ENCODE measurements at places on chromosomes 2 and 18. TPM values are rescaled to one million over a fixed set of nuclear protein-coding genes. Genes with fewer than 3 reads are reported as not detected.

The REG1B gene
- polyA plus RNA-seq: not detected

DNA sequence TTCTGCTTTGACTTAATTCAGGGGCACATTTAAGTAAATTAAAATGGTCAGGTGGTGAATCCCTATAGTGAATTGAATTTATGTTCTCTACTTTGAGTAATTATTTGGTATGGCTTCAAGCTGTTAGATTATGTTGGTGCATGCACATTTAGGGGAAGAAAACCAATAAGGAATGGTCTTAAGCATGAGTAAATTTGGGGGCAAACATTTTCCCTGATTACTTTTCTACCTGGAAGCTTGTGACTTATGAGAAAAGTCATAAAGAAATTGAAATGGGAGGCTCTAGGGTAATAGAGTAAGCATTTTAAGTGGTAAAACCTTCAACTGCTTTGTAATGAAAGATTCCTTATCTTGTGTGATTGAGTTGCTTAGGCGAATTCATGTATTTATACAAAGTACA is 112.5 kb downstream of the MYO1B start:
- no peak for DNase-seq

DNA sequence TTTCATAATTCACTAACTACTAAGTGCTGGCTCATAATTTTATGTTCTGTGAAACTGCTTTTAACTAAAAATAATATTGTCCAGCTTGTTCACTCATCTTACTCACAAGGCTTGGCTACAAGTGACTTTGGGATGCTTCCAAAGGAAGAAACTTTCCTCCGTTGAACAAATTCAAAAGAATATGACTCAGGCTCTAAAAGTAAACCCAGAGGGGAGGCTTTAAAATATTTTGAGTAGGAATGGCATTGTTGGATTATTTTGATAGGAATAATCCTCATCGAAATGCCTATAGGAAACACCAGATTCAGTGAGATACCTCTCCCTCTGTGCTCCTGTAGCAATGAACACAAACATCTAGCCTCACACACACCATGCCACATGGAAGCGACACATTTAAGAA is 25.2 kb upstream of the TLK1 start:
- no peak for DNase-seq

GRCh38 chr2:111694700-111695101 is 189.3 kb downstream of the ANAPC1 start:
- DNase-seq: no peak

DNA sequence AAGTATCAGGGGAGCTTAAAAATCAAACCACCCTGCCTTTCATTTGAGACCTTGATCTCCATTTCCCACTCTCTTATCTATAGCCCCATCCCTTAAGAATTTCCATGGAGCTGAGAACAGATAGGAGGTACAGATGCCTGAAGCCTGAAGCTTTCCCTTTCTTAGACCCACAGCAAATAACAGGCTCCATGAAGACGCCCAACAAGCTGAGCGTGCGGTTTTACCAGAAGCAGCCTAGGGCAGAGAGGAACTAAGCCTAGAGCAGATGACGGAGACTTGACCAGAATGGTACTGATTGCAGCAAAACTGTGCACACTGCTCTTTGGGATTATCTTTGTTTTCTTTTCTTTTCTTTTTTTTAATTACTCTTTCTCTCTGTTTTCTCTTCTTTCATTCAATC is 1.7 kb upstream of the ERBB4 start:
- no peak for DNase-seq

- DNase-seq: no peak
Observed at GRCh38 chr2:206798000-206798399, 32.6 kb downstream of the FASTKD2 start.

DNA sequence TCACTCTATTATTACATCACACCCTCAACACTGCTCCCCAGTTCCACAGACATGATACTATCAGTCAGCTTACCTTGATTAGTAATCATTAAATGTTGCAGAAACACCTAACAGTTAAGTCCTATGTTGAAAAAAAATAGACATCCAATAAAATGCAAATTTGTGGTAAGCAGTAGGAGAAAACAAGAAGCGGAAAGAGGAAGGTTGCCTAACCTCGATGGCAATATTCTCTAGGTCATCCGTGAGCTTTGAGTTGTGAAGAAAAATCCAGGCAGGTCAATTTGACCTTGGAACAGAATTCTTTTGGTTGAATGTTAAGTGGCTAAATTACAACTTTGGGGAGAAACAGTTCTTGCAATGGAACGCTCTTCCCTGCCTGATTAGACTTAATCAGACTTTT is 264.4 kb downstream of the AFF3 start:
- DNase-seq: no peak

The ABHD1 gene
- 1.8 TPM for polyA plus RNA-seq

DNA sequence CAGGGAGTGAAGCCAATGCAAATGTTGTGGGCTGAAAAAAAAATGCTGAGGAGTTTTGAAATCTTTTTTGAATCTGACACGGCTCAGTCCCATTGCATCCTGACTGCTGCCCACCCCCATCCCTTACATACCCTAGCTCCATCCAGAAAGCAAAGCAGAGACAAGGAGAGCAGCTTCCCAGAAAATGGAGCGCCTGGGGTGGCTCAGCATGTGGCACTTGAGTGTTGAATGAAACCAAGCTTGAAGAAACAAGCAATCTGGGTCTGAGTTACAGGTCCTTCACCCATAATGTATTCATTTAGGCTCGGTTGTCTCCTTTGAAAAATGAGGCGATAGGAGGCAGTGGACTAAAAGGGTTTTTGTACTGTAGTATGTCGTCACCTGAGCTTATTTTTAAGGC is 244.2 kb upstream of the ACVR2A start:
- DNase-seq: no peak

DNA sequence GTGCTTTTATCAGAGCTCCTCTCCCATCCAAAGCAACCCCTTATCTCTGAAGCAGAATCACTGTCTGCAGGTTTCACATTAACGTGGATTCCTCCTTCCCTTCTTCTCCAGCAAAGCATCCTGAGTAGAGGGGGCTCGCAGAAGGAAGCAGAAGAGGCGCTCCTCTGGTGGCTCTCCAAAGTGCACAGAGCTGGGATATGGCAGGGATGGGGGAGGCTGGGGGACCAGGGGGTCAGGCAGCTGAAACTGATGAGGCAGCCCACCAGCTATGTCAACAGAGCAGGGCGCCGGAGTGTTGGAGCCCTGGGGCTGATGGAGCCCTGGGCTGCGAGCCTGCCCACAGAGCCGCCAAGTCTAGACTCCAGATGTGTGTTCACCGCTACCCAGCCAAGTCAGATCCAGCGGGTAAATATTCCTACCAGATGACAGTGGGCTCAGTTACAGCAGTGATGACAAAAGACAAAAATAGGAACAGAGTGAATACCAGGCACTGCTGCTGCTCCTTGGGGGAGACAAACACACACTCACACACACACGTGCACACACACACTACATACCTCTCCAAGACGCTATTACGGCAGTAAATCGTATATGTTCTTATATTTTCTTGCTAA is 678.3 kb upstream of the ID2 start:
- peak; percentile 64 for DNase-seq

The SIX3 gene
- not detected for polyA plus RNA-seq

GRCh38 chr2:237194081-237194480 is 108.4 kb downstream of the COPS8 start:
- no peak for DNase-seq

DNA sequence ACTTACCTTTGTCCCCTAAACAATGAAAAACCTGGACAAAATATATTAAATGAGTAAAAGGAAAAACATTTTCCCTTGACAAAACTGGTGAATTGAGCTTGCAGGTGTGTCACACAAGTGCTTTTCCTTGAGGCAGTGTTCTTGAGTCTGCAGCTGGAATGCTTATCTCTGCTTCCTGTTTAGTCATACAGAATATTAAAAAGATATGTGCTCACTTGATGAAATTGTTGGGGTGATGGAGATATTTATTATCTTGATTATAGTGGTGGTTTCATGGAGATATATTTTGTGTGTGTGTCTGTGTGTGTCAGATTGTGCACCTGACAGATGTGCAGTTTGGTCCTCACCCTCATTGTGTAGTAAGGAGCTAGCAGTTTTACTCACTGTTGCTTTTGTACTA is 3.3 kb downstream of the TAF1B start:
- DNase-seq: no peak

The GALNT14 gene
- 4.6 TPM for polyA plus RNA-seq
